Common myeloid progenitor, CD34-positive (primary cell): ENCODE measurements at places on chromosomes 6 and 20.
A peak's percentile ranks its signal among the peaks of the same experiment; 100 is the strongest.

- H3K4me3 ChIP-seq = no peak overlapping the region
- H3K4me1 ChIP-seq = peaks cover 54% of the 10 kb centered on the region
- H3K27ac ChIP-seq = no peak overlapping the region
- no peaks in the 10 kb centered on the region for H3K27me3 ChIP-seq
- no peaks in the 10 kb centered on the region for H3K36me3 ChIP-seq
- peak; percentile 96 for DNase-seq
Measured at GRCh38 chr20:22371843-22372242, 212.5 kb downstream of the FOXA2 start.

DNA sequence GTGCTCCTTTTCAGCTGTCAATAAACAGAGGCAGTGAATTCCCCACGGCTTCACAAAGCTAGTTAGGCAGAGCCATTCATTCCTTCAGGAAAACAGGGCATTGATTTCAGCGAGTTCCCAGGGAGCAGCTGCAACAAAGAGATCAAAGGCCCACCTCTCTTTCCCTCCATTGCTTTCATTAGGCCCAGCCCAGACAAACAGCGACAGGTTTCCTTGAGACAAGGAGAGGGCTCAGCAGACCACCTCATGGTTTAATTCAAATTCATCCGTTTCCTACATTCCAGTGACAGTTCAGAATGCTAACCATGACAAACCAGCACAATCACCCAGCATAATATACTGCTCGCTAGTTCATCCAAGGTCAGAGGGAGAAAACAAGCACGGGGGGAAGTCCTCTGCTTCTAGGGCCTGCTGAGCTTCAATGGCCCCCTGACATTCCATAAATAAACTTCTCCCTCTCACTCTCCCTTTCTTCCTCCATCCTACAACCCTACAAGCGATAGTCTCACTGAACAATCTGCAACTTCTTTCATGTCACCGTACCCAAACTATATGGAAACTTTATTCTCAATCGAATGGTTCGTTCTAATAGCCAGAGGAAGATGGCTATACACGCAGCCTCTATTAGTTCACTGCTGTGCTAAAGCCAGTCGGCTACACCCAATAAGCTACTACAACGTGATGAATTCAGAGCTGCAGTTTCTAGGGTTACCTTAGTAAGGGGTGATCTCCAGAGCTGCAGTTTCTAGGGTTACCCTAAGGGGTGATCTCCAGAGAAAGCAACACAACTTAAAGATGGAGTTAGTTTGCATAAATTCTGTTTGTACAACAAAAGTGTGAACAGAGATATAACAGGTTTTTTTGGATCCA is 34.7 kb downstream of the PLAGL1 start:
- no peaks in the 10 kb centered on the region for H3K4me1 ChIP-seq
- H3K4me3 ChIP-seq = no peak overlapping the region
- no peak overlapping the region for H3K27ac ChIP-seq
- H3K36me3 ChIP-seq = peaks cover 3% of the 10 kb centered on the region
- no peak for DNase-seq

DNA sequence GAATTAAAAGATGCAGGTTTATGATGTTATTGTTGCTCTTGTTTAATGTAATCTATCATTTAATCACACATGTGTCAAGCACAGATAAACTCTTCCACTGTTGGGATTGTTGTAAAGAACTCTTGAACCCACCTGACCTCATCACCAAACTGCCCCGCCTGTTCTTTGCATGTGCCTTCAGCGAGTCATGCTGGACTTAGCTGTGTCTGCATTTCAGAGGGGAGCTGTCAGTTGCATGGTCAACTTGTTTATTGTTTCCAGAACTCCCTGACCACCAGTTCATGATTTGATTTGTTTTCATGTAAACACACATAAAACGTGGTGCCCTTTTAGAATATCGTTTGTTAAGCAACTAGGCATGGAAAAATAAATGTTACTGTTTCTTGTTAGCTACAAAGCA is 93.6 kb downstream of the KHDC1L start:
- no peaks in the 10 kb centered on the region for H3K4me1 ChIP-seq
- no peaks in the 10 kb centered on the region for H3K27me3 ChIP-seq
- no peak overlapping the region for H3K27ac ChIP-seq

- no peak for DNase-seq
- H3K36me3 ChIP-seq = peaks cover 13% of the 10 kb centered on the region
- H3K27ac ChIP-seq = no peak overlapping the region
Measured at GRCh38 chr6:33458676-33459075, 4.3 kb downstream of the ZBTB9 start.

GRCh38 chr6:90000864-90001731 is 106.8 kb downstream of the GJA10 start:
- no peak for DNase-seq
- no peaks in the 10 kb centered on the region for H3K27me3 ChIP-seq
- peaks cover 15% of the 10 kb centered on the region for H3K4me1 ChIP-seq

GRCh38 chr20:33419140-33419974 is 18.0 kb upstream of the CDK5RAP1 start:
- H3K4me1 ChIP-seq = no peaks in the 10 kb centered on the region
- H3K36me3 ChIP-seq = no peaks in the 10 kb centered on the region
- H3K4me3 ChIP-seq = no peak overlapping the region
- no peak for DNase-seq
- H3K27ac ChIP-seq = no peak overlapping the region

GRCh38 chr6:87220997-87221396 is 65.6 kb downstream of the ZNF292 start:
- no peak overlapping the region for H3K4me3 ChIP-seq
- H3K27me3 ChIP-seq = no peaks in the 10 kb centered on the region
- H3K36me3 ChIP-seq = peaks cover 57% of the 10 kb centered on the region

DNA sequence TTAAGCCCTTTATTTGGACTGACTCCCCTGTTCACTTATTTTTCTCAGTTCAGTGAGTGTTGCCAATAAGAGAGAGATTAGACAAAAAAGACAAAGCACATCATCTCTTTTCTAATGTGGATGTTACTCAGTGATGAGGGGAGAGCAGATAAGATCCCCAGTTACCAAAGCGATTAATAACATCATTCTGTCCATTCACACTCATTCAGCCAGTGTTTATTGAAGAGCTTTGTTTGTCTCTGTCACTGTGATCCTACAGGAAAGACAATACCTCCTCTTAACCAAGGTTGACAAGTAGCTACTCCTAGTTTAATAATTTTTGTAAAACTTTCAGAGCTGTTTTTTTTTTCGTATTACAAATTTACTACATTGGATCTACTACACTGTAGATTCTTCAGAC is 163.0 kb downstream of the EYA4 start:
- no peaks in the 10 kb centered on the region for H3K36me3 ChIP-seq
- H3K4me3 ChIP-seq = no peak overlapping the region
- no peaks in the 10 kb centered on the region for H3K4me1 ChIP-seq
- H3K27ac ChIP-seq = no peak overlapping the region

GRCh38 chr20:9214685-9215084 is 145.8 kb downstream of the PLCB4 start:
- no peak overlapping the region for H3K27ac ChIP-seq
- DNase-seq = peak; percentile 30
- no peak overlapping the region for H3K4me3 ChIP-seq
- H3K4me1 ChIP-seq = no peaks in the 10 kb centered on the region
- no peaks in the 10 kb centered on the region for H3K36me3 ChIP-seq

- no peak overlapping the region for H3K27ac ChIP-seq
- H3K4me3 ChIP-seq = no peak overlapping the region
- no peaks in the 10 kb centered on the region for H3K27me3 ChIP-seq
- peak; percentile 61 for DNase-seq
- H3K36me3 ChIP-seq = no peaks in the 10 kb centered on the region
Measured at GRCh38 chr6:52162940-52163908, 23.0 kb upstream of the IL17A start.

GRCh38 chr6:73076211-73076954 is 148.9 kb downstream of the KHDC1L start:
- H3K4me3 ChIP-seq = no peak overlapping the region
- no peaks in the 10 kb centered on the region for H3K36me3 ChIP-seq
- no peak overlapping the region for H3K27ac ChIP-seq
- H3K4me1 ChIP-seq = no peaks in the 10 kb centered on the region
- DNase-seq = no peak
- H3K27me3 ChIP-seq = no peaks in the 10 kb centered on the region

DNA sequence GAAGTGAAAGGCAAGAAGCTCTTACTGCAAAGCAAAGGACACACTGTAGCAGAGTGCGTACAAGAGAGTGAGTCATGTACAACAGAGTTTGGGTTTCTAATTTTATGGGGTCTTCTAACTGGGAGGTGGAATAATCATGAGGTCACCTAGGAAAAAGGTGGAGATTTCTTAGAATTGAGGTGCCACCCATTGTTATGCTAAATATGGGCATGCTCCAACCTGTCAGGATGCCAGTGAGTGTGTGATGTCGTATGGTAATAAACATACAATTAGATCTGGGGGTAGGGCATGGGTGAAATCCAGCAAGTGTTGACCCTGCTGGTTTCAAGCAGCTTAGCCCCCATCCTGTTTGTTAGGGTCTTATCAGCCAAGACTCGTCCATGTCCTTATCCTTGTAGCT is 46.6 kb downstream of the OR2B6 start:
- H3K27ac ChIP-seq = no peak overlapping the region
- H3K4me1 ChIP-seq = no peaks in the 10 kb centered on the region
- DNase-seq = no peak

GRCh38 chr6:36703982-36704381 is 6.4 kb downstream of the RAB44 start:
- H3K4me3 ChIP-seq = no peak overlapping the region
- peaks cover 12% of the 10 kb centered on the region for H3K4me1 ChIP-seq
- H3K27ac ChIP-seq = no peak overlapping the region
- H3K27me3 ChIP-seq = no peaks in the 10 kb centered on the region

DNA sequence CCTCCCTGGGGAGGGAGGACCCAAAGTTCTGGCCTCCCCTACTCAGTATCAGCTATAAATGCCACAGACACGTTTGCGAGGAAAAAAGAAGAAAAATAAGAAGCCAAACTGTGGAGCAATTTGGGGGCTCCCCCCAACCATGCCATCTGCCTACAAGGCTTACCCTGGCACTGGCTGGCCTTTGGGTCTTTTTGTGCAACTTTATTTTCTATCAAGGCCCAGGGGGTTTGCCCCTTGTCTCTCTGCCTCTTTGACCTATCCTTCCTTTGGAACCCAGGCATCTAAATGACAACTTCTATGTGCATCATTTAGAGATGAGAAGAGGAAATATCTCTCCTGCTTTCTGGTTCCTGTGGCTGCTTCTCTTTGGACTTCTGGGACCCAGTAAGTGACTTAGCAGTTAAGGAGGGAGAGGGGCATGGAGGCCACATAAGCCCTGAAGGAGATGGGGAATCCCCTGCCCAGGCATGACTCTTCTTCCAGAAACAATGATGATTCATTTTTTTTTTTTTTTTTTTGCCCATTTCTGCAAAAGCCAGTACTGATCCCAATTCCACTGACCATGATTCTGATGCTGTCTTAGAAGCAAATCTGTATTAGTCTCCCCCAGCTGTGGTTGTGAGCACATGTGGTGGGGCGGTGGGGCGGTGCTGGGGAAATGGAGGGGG is at the start of gene MUC22:
TSS of gene MUC22 (plus strand) at position 82 of the 668 bp plus-strand sequence. CDS start at position 315, 233 bp downstream.
- H3K27ac ChIP-seq = no peak within 1 kb of the TSS
- DNase-seq = no peak
- H3K4me1 ChIP-seq = no peaks in the 10 kb centered on the region
- peaks cover 7% of the 10 kb centered on the region for H3K27me3 ChIP-seq
- H3K4me3 ChIP-seq = no peak within 1 kb of the TSS

- peak; percentile 36 for DNase-seq
- H3K27ac ChIP-seq = no peak overlapping the region
- H3K36me3 ChIP-seq = no peaks in the 10 kb centered on the region
Measured at GRCh38 chr6:7542065-7542873, 798 bp downstream of the DSP start.
